Hematopoietic multipotent progenitor cell (in vitro differentiated cells): ENCODE measurements at places on chromosomes 2 and 18. TPM values are rescaled to one million over a fixed set of nuclear protein-coding genes. Genes with fewer than 3 reads are reported as not detected.

- no peak for DNase-seq
These were observed 79.6 kb downstream of the EFEMP1 start for GRCh38 chr2:55843994-55844345.

DNA sequence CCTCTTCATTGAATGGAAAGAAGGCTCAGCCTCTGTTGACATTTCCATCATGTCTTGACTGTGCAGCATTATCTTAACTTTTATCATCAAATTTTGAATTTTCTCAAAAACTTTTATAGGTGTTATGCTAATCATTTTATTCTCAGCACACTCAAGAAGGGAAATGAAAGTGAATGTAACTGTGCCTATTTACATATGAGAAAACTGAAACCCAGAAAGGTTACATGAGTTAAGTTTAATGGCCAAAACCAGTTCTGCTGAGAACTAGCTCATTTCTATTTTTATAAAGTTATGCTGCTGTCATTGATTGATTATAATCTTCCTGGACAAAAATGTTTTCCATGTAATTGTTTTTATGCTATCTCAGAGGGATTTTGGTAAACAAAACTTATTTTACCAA, 618.8 kb upstream of the NRXN1 start:
- no peak for DNase-seq

DNA sequence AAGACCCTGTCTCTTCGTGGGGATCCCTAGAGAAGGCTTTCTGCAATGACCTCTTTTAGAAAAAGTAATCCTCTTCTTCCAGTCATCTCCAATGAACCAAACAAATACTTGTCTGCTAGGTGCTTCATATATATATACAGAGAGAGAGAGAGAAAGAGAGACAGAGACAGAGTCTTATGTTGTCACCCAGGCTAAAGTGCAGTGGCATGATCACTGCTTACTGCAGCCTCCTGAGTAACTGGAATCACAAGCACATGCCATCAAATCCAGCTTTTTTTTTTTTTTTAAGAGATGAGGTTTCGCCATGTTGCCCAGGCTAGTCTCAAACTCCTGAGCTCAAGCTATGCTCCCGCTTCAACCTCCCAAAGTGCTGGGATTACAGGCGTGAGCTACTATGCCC, 18.6 kb upstream of the PKDCC start:
- DNase-seq: no peak

GRCh38 chr2:21787941-21788340, 664.2 kb downstream of the TDRD15 start:
- no peak for DNase-seq

DNA sequence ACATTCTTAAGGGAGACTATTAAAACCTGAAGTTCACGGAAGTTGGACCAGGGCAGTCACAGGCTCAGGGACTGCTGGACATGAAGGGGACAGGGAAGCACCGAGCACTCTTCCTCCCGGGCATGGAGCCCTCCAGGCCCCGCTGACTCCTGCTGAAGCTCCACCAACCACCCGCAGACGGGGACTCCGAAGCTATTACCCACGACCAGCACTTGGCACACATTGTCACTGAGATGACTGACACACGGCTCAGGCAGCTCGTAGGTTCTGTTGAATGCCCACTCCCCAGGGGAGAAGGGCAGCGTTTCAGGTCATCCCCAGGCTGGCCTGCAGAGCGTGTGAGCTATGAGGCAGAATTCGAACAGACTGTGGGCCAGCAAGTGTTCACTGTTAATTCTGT, 234.8 kb downstream of the NDUFA10 start:
- no peak for DNase-seq

DNA sequence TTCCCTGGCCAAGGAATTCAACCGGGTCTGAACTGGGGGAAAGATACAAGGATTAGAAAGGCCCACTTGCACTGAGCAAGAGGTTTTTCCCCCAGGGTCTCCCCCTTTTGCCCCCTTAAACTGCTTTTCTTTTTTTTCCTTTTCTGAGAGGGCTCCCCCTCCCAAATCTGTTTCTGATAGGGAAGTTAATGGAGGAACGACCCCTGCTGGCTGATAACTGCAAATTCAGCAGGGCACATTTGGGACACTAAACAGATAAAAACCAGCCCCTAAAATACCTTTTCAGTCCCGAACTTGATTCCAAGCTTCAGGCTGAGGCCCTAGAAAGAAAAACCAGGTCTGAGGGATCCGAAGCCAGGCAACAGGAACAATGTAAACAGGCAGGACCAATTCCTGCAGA, 1012.4 kb upstream of the CRIM1 start:
- no peak for DNase-seq

The FIGN gene
- under 0.01 TPM for total RNA-seq

The SNED1 gene
- 11.8 TPM for total RNA-seq

GRCh38 chr18:34864836-34865497, 154.9 kb downstream of the DTNA start:
- DNase-seq: no peak

GRCh38 chr18:45386041-45386655, 229.1 kb upstream of the SLC14A2 start:
- DNase-seq: peak; percentile 36

DNA sequence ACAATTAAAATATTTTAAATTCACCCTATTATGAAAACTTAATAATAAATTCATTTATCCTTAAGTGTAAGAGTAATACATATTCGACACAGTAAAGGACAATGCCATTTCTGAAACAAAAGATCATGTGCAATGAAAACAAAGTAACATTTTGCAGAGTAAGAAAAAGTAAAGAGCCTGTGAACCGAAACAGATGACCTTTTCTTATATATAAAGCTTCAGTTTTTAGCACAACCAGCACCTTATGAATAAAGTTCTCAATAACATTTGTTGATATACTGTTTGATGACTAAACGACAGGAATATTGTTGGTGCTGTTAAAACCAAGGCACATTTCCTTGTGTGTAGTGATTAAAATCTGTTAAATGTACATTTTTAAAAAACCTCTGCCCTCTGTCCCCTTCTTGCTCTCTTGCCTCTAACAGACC, 1.5 kb downstream of the PELI1 start:
- no peak for DNase-seq

The OTX1 gene
- total RNA-seq: not detected

- no peak for DNase-seq
These were observed 94.5 kb downstream of the LAMA1 start for GRCh38 chr18:7023063-7023580.

DNA sequence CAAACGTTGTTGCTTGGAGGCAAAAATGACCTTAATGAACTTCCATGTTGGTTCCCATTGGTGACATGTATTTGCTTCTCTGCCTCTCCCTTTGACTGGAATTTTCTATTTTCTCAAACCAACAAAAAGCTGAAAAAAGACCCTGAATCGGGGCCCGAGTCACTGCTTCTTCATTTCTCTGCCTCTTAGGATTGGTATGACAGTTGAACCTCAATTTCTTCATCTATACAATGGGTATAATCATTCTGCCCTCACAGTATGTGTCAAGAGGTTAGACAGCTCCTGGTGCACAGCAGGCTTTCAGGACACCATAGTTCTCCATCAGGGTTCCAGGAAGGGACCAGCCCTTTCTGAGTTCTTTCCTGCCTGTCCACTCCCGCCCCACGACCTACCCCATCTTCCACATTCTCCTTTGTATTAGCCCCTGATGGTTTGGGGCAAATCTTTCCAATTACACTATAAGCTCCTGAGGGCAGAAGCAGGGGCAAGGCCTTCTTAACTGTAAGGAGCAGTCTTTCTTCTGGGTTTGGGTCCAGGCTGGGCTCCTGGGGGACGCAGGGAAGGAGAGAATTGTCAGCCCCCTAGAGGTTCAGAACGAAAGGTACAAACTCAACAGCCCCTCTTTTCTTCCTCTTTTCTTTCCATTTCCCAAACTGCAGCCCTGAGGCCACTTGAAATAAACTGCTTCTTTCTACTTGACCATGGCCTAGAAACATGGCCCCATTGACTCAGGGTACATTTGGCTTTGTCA, 6.3 kb upstream of the PKDCC start:
- DNase-seq: no peak

GRCh38 chr2:27390822-27391679, 10.5 kb upstream of the ZNF513 start:
- DNase-seq: no peak

DNA sequence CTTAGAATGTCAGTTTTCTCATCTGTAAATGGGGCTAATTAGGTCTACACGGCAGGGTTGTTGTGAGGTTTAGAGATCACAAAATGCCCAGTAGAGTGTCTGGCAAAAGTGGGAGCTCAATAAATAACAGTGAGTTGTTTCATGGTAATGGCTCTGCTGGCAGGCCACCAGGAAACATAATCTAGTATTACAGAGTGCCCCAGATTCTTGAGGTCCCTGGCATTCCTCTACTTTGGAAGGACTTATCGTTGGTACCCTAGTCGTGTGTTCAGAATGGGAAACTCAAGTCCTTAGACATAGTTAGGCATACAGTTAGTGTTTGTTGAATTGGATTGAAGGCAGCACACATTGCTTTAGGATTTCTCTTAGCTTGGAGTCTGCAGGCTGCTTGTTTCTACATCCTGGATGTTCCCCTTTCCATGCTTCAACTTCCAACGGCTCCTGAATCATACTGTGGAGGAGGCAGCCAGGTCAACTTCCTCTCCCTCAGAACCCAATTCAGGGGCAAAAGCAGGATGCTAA, 161.5 kb upstream of the FOSL2 start:
- no peak for DNase-seq

The RNF152 gene
- total RNA-seq: 0.27 TPM

GRCh38 chr2:197559681-197560080, 43.8 kb downstream of the MOB4 start:
- no peak for DNase-seq

GRCh38 chr2:43759195-43759594, 14.6 kb upstream of the DYNC2LI1 start:
- no peak for DNase-seq

GRCh38 chr2:44740678-44741077, 200.8 kb upstream of the SIX3 start:
- DNase-seq: no peak

DNA sequence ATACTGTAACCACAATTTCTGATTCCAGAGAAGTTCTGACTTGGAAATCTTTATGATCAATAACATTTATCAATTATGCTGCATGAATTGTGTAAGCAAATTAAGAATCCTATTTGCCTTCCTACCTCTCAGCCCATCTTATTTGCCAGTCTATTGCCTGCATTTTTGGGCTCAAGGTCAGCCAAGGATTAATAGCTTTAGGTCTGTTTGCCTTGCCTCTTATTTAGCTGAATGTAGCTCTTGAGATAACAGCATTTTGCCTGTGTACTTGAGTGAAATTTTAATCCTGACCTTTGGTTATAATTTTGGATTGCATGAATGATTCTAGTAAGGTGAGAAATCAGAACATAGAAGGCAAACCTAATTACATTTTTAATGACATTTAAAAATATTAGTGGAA, 51.2 kb downstream of the MYO3B start:
- no peak for DNase-seq

The SFTPB gene
- not detected for total RNA-seq

DNA sequence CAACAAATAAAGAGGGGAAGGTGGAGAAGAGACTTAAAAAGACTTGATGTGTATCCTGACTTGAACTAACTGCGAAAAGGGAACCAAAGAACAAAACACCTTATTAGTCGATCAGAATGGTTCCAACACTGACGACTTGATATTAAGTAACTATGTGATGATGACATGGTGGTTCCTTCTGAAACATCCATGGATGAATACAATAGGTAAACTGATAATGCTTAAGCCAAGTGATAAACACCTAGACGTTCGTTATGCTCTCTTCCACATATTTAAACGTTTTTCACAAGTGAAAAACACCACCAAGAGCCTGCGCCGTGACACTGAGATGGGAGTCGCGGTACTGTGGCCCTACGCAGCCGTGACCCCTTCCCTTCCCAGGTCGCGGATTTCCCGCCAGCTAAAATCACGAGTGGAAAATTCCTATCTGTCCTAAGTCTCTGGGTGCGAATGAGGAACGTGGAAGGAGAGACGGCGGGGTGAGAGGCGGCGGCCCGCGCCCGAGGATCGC, 797 bp downstream of the TTC32 start:
- no peak for DNase-seq
